ENCODE measurements at places on chromosomes 2 and 18.

DNA sequence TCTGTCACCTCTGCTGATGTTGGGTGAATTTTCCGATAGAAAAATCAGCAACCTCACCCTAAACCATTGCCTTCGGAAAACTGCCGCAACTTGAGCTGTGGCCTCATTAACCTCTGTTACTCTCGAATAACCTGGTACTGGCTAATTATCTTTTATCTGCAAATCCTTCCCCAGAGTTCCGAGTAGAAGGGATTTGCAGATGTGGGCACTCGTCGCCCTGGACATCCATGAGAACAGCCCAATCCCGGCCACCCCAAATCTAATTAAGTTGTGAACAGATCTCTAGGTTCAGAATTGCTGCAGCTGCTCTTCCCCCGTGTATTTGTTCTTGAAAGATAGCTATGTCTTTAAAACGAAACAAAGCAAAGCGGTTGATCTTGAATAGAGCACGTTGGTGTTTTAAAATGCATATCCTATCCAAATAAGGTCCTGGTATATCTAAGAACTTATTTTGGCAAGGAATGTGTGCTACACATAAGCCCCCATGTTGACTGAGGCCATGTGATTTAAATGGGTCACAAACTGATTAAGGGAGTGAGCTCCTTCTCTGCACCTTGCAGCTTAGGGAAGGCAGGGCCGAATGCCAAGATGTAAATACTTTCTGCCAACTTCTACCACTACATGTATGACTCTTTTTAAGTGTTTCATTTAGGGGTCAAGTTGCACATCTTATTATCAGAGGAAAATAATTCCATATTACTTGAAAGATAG lies 88.2 kb downstream of the MTCL1 start:
- DNase-seq, result no peak

GRCh38 chr2:220932041-220932440 lies 640.1 kb downstream of the EPHA4 start:
- DNase-seq, result no peak

DNA sequence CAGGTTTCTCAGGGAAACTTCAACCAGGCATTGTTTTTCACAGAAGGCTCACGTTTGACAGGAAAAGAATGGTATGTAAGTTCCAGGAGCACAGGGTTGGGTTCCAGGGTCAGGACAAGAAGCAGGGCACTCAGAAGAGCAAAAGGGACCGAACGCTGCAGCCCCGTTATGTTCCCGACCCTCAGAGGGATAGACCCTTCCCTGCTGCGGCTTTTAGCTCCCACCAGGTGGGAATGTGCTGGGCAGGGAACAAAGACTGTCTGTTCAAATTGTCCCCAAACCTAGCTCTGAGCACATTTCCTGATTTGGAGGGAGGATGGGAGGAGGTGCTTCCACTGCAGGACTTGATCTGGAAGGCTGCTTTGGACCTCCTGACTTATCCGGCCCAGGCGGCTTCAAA lies 130.1 kb downstream of the RAB3GAP1 start:
- DNase-seq, result no peak

DNA sequence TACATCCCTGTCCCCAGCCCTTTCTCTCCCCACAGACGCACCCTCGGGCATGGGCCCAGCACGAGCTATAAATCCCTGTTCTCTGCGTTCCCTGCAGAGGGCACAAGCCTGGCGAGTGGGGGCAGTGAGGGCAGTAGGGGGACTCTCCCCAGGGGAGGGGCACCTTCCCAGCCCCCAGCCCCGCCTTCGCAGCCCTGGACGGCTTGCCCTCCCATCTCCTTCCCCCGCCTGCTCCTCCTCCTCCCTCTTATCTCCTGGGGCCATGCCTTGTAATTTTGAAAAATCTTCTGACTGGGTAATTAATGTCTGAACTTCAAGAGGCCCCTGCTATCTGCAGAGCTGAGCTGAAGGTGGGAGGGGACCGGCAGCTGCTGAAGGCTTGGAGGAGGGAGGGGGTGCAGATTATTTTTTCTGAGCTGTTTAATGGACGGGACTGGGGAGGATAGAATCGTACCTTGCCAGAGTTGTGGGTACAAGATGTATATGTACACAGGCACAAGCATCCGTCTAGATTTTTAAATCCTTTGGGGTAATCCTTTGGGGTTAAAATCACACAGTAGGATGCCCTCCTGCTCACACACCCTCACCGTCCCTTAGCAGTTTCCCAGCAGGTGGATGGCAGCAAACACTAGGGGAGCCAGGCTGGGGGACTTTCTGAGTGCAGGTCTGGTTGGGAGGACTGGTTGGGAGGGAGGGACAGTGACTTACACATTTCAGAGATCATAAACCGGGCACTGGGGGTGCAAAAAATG lies 121.9 kb downstream of the SMAD7 start:
- no peak for DNase-seq

- peak; percentile 17 for DNase-seq
These were observed 420.2 kb upstream of the CHST9 start for GRCh38 chr18:27605107-27605834.

- no peak for DNase-seq
These were observed 41.4 kb downstream of the AQP12A start for GRCh38 chr2:240732911-240733622.

- peak; percentile 16 for DNase-seq
These were observed 97.2 kb upstream of the OTOS start for GRCh38 chr2:240237609-240238174.

- DNase-seq, result no peak
These were observed 25.0 kb downstream of the MC4R start for GRCh38 chr18:60347526-60348045.

DNA sequence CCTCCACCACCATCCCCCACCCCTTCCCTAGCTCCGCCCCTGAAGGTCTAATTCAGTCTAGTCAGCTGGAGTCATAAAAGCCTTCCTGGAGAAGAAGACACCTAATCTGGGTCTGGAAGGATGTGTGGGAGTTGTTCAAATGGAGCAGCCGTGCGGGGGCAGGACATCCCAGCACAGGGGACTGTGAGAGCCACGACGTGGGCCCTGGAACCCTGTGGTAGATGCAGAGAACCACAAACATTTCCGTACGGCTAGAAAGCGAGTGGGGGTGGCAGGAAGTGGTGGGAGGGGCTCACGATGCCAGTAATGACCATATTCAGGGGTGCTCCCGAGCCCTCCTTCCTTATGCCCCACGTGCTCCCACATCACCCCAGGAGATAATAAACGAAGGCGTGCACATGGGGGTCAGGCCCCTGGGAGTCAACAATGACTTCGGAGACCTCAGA lies 20.9 kb upstream of the COL6A3 start:
- no peak for DNase-seq

DNA sequence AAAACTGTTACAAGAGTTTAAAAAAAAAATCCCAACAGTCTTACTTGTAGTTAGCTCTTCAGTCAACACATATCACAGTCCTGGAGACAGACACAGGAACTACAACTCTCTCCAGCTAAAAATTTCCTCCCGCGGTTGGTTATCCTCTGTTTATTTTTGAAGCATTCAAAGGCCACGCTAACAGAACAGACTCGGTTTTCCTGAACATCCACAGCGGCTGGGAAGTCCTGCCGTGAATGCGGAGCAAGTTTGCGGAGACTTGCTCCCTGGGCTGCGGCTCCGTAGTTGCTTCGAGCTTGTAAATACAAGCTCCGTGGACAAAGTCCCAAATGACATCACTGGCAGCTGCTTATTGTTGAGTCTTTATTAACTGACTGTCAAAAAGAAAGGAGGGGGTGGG lies at the start of gene NCKAP5:
TSS of gene NCKAP5 (minus strand) at position 292 of the 400 bp plus-strand sequence. CDS start 50,937 bp downstream, outside the sequence.
- DNase-seq, result no peak

DNA sequence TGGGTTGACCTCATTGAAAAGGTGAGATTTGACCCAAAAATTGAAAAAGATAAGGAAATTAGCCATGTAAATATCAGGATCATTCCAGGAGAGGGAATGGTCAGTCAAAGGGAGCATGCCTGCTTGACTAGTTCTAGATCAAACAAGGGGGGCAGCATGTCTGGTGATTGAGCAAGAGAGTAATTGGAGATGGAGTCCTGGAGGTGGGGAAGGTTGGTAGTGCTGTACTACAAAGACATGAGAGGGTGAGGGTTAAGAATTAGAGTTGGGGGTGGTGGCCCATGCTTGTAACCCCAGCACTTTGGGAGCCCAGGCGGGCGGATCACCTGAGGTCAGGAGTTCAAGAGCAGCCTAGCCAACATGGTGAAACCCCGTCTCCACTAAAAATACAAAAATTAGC lies 2.0 kb downstream of the MRPL30 start:
- DNase-seq, result no peak

- no peak for DNase-seq
These were observed 251.3 kb downstream of the HDAC4 start for GRCh38 chr2:239149501-239149900.

- DNase-seq, result peak; percentile 0
These were observed 808.1 kb downstream of the RNF144A start for GRCh38 chr2:7725171-7725849.

- no peak for DNase-seq
These were observed 50.3 kb downstream of the KCNF1 start for GRCh38 chr2:10962004-10962403.

- DNase-seq, result no peak
These were observed 205.9 kb downstream of the MYO1B start for GRCh38 chr2:191451116-191451515.

- no peak for DNase-seq
These were observed 1280.3 kb upstream of the TMEFF2 start for GRCh38 chr2:193475038-193475437.

- no peak for DNase-seq
These were observed 39.7 kb upstream of the IGFBP5 start for GRCh38 chr2:216735086-216735485.

GRCh38 chr2:232998666-232998985 lies 14.4 kb downstream of the NGEF start:
- DNase-seq, result no peak

DNA sequence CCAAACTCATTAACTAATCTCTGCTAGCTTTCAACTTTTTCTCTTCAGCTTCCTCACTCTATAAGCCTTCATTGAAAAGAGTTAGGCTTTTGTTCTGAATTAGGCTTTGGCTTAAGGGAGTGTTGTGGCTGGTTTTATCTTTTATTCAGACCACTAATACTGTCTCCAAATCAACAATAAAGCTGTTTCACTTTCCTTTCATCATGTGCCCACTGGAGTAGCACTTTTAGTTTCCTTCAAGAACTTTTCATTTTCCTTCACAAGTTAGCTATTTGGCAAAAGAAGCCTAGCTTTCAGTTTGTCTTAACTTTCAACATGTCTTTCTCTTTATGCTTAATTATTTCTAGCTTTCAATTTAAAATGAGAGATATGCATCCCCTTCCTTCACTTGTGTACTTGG lies 271.7 kb upstream of the FSIP2 start:
- no peak for DNase-seq

- DNase-seq, result no peak
These were observed 5.1 kb downstream of the SMIM21 start for GRCh38 chr18:75422341-75422910.

DNA sequence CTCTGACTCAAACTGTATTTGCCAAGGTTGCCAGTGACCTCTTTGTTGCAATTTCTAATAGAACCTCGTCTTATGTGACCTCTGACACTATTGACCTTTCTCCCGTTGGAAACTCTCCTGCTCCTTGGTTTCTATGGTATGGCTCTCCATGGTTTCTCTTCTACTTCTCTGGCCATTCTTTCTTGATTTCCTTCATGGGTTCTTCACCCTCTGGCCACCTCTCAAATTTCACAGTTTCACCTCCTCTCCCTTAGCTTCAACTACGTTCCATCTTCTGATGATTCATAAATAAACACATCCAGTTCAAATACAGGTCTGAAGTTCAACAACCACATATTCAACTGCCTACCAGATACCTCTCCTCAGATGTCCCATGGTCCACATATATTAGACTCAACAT lies 109.5 kb downstream of the CACNB4 start:
- no peak for DNase-seq

DNA sequence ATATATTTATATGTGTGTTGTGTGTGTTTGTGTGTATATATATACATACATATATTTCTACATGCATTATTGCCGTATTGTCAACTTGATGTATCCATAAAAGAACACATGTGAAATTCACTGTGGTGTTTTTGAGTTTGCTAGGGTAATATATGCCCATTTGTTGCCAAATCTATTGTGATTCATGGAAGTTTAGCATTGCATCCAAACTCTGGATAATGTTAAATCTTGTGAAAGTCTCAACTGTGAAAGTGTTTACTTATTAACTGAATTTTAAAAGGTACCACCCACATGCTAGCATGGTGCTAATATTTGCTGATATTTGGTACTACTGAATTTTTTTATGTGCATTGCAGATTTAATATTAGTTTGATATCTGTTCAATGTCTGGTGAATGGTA lies 96.6 kb upstream of the SLC8A1 start:
- no peak for DNase-seq

- no peak for DNase-seq
These were observed 264.4 kb upstream of the FIGN start for GRCh38 chr2:164000176-164000575.

DNA sequence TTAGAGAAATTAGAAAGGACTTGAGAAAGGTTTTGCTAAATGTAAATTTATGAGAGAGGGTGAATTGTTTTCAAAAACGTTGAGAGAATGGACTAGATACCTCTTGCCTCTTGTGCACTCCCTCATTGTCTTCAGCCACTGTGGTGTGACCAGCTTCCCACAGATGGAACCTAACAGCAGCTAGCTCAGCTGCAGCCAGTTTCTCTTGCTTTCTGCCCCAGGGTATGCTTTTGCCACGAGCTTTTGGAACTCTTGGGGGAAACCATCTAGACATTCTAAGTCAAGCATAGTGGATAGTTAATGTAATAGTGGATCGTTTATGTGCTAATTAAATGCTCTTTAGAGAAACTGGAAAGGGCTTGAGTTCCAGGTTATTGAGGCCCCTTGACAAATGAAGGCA lies 288.2 kb downstream of the CTNNA2 start:
- DNase-seq, result no peak

- no peak for DNase-seq
These were observed 70.4 kb upstream of the CDH19 start for GRCh38 chr18:66674286-66674685.

DNA sequence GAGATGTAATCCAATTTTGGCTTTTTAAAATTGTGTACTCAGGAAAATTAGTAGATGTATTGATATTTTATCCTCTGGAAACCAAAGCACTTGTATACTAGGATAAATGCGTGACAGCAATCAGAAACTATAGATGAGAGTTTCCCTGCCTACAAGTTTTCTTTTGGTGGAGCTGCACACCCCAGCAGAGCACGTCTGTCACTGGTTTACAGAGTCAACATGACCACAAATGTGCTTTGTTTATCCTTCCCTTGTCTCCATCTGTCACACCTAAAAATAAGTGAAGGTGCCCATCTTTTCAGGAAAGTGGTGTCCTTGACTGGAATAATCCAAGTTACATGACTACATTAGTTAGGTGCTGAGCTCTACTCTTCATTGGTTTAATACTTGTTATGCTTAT lies 210.4 kb upstream of the DSEL start:
- DNase-seq, result no peak
